ENCODE measurements at places on chromosomes 16 and 17.

- DNase-seq, result no peak
Measured at GRCh38 chr17:64315032-64315490, 52.0 kb upstream of the TEX2 start.

GRCh38 chr16:10607157-10607556 is 26.8 kb upstream of the EMP2 start:
- no peak for DNase-seq

DNA sequence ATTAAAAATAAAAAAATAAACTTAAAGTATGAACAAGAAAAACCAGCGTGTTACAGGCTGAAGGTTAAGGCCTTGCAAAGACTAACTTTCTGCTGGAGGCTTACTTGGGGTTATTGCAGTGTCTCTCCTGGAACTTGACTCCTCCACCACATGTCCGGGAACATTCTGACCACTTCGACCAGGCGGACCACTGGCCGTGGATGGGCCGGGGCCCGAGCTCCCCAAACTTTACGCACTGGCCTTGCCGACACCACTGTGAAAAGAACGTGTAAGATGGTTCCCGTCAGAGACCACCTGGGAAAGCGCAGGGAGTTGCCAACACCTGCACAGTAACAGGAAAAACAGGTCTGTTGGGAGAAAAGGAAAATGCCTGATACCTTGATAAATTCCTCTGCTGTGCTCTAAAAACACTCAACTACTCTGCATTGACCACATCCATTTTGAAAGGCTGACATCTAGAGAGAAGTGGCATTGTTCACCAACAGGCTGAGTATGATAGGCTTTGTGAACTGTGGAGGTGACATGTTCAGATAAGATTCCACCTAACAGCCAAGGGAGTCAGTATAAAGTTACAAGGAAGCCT is 99.1 kb downstream of the ADAMTS18 start:
- no peak for DNase-seq

GRCh38 chr17:64216338-64217248 is 46.5 kb downstream of the TEX2 start:
- no peak for DNase-seq

DNA sequence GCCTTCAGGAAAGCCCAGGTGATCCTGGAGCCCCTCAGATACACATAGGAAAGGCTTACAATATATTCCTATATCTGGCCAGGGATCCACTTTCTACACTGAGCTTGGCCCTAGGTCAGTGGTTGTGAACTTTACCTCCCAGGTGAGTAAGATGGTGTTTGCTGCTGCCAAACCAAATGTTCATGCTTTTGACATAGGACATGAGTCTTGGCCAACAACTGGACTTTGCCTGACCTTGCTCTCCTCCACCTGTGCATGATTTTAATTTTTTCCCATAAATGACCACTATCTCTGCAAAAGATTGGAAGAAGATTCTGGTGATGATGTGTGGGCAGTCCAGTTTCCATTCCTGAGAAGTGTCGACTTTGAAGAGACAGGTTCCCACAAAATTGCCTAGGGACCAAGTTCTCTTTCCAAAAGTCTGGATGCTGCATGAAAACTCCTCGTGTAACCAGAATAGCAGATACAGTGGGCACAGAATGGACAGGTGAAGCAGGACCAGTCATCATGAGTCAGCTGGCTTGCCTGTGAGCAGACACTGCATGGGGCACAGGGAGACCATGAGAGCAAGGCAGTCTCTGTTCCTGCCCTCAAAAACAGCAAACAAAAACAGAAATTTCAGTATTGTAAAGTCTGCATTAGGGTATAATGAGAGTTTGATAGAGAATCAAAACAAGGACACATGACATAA is 226.4 kb upstream of the MON1B start:
- DNase-seq, result no peak

DNA sequence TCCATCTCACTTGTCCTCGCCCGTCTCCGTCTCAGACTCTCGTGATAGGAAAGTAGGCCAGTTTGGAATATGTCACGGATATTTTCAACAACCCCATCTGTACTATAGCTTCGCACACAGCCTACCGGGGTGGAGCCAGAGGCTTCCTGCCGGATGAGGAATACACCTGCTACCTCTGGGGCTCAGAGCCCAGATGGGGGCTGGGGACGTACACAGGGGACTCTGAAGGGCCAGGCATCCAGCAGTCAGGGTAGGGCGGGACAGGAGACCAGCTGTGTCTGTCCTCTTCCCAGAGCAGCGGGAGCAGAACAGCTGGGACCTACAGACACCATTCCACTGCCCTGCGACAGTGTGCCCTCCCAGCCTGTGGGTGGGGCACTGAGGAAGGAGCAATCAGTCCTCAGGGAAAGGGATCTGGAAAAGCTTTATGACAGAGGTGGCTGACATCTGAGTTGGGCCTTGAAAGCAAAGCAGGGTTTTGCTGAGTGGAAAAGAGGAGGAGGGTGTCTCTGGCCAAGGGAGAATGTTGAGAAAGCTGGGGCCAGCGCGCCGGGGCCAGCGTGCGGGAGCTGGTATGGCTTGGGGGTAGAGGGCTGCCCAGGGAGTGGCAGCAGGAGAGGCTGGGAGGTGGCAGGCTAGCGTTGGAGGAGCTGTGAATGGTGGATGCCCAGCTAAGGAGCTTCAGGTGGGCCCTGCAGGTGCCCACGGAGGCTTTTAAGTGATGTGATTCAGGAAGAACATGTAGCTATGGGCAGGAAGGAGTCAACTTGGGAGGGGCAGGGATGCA is 11.5 kb upstream of the SRCIN1 start:
- DNase-seq, result no peak

DNA sequence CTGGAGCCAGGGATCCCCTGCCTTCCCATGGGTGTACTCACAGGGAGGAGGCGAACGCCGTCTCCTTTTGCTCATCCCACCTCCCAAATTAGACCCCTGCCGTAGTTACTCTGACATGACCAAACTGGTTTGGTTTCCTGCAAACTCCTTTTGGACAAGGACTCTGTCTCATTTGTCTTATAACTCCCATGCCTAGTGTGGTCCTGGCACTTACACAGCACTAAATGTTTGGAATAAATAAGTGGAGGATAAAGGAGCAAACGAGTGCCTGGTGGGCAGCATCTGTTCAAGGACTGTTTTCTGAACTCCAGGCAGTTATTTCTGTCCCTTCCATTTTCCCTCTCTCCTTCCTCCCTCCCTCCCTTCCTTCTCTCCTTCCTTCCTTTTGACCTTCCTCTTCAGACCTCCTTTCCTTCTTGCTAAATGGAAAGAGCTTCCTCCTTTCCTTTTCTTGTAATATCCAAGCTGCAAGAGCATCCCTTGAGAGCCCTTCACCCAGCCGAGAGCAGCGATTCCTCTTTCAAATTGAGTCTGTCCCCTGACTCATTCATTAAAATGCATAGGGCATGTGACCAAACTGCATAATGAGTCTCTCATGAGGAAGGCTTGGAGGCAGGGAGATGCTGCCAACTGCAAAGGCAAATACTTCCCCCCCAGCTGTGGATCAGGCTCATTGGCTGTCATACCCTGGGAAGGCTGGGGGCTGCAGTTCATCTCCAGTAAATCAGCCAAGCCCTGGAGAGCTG is 36.8 kb downstream of the CHD9 start:
- DNase-seq, result no peak

- no peak for DNase-seq
Measured at GRCh38 chr17:70636517-70637133, 467.3 kb downstream of the KCNJ2 start.

DNA sequence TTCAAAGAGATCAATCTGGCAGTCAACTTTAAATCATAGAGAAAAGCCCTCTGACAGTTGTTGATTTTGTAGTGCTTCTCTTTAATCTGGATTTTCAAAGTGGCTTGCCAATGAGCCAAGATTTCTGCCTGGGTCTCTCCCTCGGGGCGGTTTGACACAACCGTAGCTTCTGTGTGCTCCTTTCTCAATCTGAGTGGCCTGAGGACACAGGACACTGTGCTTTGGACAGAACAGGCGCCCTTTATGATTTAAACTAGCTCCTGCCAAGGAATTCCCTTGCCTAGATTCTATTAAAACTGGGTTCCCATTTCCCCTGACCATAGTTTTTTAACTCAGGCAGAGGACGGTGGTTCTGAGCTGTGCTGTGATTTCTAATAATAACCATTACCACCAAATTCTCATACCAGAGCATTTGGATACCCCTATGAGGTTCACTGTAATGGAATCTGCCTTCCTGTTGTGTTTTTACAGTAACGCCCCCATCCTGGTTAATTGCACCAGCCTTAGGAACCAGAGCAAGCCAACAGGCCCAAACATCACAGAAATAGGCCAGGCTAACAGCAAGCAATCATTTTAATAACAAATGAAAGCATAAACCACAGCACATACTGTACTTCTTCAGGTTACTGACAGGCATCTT is 4.0 kb downstream of the ZFHX3 start:
- DNase-seq, result no peak

- DNase-seq, result no peak
Measured at GRCh38 chr17:34719569-34719968, 140.2 kb downstream of the TMEM132E start.

DNA sequence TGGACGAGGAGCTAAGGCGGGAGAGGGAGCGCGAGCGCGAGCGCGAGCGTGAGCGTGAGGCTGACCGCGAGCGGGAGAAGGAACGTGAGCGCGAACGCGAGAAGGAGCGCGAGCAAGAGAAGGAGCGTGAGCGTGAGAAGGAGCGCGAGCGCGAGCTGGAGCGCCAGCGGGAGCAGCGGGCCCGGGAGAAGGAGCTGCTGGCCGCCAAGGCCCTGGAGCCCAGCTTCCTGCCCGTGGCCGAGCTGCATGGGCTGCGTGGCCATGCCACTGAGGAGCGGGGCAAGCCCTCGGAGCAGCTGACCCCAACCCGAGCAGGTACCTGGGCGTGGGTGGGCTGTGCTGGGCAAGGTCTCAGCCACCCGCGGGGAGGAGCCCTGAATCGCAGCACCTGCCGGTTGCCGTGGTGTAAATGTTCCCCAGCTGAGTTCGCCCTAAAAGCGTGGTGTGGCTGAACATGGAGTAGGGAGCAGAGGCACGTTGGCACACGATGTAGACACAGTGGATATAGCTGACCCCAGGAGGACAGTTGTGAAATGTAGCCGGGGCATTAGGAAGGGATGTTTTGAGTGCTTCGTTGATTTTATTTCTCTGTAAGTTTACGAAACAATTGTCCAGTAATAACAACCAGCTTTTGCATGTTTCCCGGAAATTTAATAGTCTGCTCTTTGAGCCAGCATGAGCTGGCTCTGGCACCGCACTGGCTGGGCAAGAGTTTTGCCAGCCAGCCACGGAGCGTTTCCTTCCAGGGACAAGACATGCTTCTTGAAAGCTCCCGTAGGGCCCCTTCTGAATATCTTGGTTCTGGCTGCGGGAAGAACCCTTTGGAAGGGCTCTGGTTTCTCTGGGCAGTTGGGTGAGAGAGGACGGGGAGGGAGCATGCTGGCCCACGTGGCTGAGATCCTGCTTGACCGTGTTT is 32.1 kb downstream of the GINS2 start:
- DNase-seq, result no peak

Measured in activated gamma-delta T cell treated with Interleukin-2 at 50 U/mL for 16 hours (primary cell).